Progenitor cell of endocrine pancreas (in vitro differentiated cells): ENCODE measurements at places on chromosomes 7 and 10.

DNA sequence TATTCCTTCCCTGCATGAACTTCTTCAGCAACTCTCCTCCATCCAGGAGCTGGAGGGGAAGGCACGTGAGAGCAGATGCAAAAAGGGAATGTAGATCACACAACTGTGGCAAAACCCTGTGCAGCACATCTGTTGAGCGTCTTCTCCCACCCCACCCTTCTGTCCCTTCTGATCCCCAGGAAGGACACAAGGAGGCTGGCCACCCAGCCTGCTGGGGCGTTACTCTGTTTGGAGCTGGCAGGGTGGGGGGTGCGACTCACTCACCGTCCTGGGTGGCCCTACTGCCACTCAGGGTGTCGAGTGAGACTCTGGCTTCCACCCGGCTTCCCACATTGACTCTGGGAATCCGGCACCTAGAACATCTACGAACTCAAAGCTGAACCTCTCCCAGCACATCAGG lies 10.2 kb upstream of the MMP21 start:
- DNase-seq = no peak

DNA sequence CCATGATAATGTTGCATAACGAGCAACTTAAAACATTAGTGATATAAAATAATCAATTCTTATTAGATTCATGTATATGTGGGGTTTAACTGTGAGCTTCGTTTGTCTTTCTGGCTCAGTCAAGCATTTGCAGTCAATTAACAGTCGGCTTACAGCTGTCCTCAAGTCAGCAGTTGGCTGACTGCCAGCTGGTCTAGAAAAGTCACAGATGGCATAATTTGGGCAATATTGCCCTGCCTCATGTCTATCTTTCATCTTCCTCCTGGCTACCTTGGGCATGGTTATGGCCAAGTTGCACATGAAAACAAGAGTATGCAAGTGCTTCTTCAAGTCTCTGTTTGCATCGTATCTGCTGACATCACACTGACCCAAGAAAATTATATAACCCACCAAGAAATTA lies 186.1 kb upstream of the ZWINT start:
- DNase-seq = no peak

DNA sequence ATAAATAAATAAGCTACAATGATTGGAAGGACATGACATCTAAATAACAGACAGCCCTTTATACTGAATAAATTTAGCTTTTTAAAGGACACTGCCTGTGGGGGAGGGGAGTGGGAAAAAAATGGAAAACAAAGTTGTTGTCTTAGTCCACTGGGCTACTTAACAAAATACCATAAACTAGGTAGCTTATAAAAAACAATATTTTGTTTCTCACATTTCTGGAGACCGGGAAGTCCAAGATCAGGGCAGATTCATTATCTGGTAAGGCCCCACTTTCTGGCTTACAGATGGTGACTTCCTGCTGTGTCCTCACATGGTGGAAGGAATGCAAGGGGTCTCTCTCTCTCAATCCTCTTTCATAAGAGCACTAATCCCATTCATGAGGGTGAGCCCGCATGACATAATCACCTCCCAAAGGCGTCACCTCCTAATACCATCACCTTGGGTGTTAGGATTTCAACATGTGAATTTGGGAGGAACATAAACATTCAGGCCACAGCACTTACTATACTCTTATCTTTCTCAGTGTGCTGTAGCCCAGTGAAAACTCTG lies 43.0 kb downstream of the DNAJC12 start:
- DNase-seq = no peak

DNA sequence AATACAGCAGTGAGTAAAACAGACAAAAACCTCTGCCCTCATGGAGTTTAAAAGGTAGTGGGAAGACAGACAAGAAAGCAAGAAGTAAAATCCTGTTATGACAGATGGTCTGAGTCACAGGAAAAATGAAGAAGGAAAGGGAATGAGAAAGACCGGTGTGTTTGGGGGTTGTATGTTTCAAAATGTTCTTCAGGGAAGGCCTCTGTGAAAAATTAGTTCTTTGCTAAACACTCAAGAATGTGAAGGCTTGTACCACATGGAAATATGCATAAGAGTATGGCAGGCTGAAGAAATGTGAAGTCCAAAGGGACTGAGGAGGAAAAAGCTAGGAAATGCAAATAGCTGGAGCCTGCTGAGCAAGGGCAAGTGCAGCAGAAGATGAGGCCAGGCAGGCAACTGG lies 315.9 kb upstream of the SEMA3A start:
- no peak for DNase-seq

GRCh38 chr7:11847336-11847735 lies 15.3 kb upstream of the THSD7A start:
- no peak for DNase-seq

DNA sequence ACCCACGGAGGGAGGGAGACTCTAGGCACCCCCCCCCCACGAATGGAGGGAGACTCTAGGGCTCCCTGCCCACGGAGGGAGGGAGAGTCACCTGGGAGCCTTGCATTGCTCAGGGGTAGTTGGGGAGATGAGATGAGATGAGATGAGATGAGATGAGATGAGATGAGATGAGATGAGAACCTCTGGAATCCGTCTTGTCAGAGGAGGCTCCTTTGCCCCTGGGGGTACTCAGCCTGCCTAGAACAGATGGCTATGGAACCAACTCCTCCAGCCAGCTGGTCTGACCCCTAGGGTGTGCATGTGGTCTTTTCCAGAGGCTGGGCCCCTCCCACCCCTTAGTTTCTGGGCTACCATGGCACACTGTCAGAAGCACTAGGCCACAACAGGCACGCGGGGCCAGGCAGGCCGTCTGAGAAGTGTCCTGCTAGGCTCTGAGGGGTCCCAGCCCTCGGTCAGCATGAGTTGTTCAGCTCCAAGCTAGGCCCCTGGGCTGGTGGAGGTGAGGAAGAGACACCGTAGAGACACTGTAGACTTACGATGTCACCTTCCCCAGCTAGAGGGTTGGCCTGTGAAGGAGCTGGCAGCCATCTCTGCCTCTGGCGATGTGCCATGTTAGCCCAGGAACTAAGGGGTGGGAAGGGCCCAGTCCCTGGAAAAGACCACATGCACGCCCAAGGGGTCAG lies 8.8 kb downstream of the TSPAN15 start:
- DNase-seq = no peak
